ENCODE measurements at places on chromosomes 1 and 21.

GRCh38 chr1:228062085-228062791, 20.3 kb upstream of the ARF1 start:
- no peak for DNase-seq

DNA sequence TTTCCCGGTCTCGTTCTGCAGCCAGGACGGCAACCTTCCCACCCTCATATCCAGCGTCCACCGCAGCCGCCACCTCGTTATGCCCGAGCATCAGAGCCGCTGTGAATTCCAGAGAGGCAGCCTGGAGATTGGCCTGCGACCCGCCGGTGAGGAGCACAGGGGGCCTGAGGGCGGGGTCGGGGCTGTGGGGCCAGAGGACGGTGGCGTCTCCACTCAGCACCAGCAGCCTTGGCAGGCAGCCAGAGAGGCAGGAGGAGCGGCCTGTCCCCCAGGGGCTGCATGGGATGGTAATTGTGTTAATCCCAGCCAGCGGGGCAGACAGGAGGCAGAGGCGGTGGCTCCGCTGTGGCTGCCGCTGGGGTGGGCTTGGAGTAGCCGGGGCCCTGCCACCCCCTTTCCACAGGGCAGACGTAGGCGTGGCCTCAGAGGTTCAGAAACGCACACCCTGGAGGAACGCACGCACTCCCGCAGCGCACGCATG, 12.1 kb downstream of the SAMD11 start:
- no peak for DNase-seq

DNA sequence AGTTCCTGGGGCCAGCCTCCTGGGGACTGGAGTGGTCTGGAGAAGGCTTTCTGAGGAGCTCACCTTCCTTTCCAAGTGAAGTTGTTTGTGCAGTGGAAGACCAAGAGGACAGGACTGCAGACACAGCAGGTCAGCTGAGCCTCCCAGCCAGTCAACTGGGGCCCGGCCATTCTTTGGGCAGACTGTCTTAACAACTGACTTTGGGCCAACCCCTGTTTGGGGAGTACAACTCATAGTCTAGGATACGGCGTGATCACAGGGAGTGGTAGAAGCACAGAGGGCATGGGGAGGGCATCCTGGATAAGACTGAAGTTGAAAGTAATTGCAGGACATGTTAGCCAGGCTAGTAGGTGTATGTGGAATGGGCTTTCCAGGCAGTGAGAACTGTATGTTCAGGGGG, 50.3 kb downstream of the PGM1 start:
- no peak for DNase-seq

GRCh38 chr1:5945445-5945844, 46.8 kb downstream of the NPHP4 start:
- no peak for DNase-seq

DNA sequence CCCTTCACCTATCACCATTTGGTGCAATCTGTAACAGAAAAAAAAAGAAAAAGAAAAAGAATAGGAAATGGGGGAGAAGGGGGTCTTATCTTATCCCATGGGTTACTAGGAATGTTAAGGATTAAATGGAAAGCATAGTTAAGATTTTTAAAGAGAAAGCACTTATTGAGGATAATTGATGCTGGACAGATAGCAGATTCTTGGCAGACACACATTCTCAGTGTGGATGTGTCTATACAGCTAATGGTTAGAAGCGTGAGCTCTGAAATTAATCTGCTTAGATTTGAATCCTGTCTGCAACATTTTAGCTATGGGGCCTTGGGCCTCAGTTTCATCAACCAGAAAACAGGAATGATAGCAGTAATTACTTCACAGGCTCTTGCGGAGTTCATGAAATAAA, 67.1 kb downstream of the SSBP3 start:
- no peak for DNase-seq

- DNase-seq: no peak
Measured at GRCh38 chr1:94836891-94837290, 16.7 kb downstream of the SLC44A3 start.

DNA sequence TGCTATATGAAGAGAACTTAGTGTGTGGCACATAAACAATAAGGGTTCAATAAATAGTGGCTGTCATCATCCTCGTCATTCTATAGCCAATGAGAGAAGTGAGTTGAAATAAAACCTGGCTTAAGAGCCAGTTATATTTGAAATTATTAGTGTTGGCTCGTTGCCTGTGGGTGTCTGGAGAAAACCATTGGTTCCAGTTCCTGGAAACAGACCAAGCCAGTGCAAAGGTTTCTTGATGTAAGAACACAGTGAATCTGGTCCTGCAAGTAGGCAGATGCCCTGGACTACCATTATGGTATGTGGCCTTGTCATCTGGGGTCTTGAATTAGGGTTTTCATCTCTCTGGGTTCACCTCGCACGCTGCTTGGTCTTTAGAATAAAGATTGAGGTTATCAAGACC, 43.3 kb downstream of the URB2 start:
- DNase-seq: no peak

GRCh38 chr1:119150150-119150549, 9.7 kb upstream of the WARS2 start:
- no peak for DNase-seq

- no peak for DNase-seq
Measured at GRCh38 chr1:240663169-240663879, 51.4 kb upstream of the GREM2 start.

GRCh38 chr21:33496345-33496744, 4.8 kb upstream of the DNAJC28 start:
- no peak for DNase-seq

GRCh38 chr1:203626910-203627246, 246 bp downstream of the ATP2B4 start:
- DNase-seq: no peak

GRCh38 chr1:204255966-204256365, 42.2 kb upstream of the GOLT1A start:
- no peak for DNase-seq

Data from CD4-positive, alpha-beta T cell treated with Interleukin-1 beta for 1 hour (primary cell).